ENCODE measurements at places on chromosomes 12 and 14.

- DNase-seq = no peak
Observed at GRCh38 chr12:22231836-22232235, 102.7 kb downstream of the ST8SIA1 start.

- DNase-seq = no peak
Observed at GRCh38 chr12:80041692-80042091, 57.6 kb upstream of the OTOGL start.

GRCh38 chr12:56510786-56511185, 10.8 kb upstream of the RBMS2 start:
- DNase-seq = no peak

DNA sequence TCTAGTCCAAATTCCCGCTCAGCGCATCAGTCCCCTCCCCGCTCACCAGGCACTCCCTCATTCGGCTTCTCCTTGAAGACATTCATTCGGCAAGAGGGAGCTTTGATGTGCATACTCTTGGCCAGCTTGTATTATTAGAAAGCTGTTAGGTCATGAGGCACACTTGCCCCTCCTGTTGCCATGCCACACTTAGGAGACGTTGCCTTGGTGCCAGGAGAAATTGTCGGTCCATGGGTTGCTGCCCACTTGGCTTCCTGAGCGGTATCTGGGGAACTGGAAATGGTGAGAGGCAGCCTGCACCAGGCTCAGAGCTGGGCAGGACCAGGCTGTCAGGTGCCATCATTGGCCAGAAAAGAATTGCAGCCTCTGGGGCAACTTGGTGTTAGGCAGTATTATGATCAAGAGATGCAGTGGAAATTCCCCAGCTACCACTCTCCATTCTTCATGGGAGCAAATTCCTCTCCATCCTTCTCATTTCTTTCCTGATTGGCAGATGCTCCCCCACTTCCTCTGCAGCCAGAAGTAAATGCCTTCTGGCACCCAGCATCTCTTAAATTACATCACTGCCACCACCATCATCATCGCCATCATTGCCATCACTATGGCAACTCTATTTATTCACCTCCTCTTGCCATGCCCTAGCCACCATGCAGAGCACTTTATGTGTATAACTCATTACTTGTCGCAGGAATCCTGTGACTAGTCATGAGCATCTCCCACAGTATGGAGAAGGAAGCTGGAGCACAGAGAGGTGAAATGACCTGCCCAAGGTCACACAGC, 12.4 kb downstream of the CABP1 start:
- no peak for DNase-seq

DNA sequence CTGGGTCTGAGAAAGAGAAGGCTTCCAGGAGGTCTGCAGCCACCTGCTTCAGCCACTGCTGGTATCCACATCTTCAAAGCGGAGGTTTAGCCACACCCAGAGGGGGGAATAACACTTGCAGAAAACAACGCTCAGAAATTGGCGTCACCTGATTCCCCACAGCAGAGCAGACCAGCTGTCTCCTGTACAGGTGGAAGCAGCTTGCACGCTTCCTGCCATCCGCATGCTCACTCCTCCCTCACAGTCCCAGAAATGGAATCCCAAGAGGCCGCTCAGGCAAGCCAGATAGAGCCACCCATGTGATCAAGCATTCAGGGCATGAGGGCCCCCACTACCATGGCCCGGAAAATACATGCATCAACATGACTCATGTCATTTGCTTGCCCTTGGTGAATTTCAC, 112.2 kb upstream of the DIO3 start:
- no peak for DNase-seq

- DNase-seq = peak; percentile 10
Observed at GRCh38 chr12:131096681-131097181, 143.0 kb downstream of the ADGRD1 start.

DNA sequence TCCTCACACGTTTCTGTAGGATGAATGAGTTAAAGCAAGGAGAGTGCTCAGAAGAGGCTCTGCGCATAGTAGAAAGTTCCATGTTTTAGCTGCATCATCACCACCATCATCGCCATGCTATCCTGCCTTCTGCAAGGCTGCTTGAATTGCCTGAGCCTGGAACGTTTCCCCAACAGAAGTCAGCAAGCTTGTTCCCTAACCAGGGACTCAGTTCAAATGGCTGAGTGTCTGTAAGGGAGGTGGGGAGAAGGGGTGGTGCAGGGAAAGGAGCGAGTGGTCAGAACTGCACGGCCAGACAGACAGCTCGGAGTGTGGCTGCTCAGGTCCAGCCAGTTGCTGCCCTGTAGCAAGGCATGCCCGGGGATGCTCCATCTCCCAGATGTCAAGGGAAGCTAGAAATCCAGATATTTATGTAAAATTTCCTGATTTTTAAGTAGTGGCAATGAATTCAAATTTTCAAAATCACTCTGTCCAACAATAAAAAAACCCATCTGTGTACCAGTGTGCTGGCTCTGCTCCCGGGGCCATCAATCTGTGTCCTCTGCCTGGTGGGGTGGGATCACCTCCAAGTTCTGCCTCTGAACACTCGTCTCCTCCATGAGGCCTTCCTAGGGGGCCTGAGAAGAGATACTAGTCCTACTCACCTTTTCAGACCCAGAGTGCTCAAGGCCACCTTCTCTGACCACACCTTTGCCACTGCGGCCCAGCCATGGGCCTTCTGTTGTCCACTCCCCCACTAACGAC, 162.7 kb downstream of the FOXN3 start:
- DNase-seq = no peak

- DNase-seq = no peak
Observed at GRCh38 chr12:49684310-49684854, 22.8 kb downstream of the FMNL3 start.

- DNase-seq = no peak
Observed at GRCh38 chr12:40647651-40648050, 44.6 kb upstream of the CNTN1 start.

DNA sequence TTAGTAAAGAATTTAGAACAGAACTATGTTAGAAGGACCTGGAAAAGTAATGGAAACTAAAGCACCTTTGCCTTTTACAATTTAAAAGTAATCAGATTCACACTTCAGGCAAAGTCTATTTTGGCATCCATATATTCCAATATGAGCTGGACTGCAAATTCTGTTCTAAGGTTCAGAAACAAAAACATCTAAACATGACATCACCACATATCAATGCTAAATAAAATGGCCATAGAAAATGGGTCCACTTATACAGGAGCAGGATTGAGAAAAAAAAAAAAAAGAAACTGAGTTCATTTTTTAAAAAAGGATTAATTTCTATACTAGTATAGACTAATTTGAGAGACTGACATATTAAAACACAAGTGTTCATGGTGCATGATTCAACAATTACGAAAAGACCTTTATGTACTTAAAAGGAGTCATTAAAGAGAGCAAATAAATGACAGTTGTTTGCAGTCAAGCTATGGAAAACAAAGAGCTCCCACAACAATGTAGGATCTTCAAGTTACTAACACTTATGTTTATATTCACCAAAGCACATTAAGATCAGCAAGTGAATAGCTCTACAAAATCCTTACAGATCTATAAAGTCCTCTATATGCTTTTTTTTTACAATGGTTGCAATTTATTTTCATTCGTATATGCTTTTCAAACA, 45.7 kb downstream of the DICER1 start:
- no peak for DNase-seq

DNA sequence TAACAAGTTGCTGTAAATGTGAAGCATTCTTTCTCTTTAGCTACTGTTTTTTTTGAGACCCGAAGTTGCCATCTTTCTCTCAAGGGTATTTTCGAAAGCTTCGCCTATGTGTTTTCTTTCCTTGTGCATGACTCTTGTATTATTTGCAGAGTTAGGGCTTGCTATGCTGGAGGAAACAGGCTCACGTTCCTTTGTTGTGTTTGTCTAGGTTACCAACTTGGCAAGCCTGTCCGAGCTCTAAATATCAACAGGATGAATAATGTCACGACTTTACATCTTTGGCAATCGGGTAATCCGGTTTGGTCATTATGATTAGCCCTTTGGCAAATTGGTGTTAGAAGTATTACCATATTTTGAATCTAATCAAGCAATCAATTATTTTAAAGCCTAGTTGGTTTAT, 15.9 kb upstream of the ATP6V0A2 start:
- no peak for DNase-seq

GRCh38 chr12:96590970-96591369, 101.6 kb downstream of the CFAP54 start:
- DNase-seq = no peak

- no peak for DNase-seq
Observed at GRCh38 chr14:99624971-99625370, 20.0 kb upstream of the HHIPL1 start.

DNA sequence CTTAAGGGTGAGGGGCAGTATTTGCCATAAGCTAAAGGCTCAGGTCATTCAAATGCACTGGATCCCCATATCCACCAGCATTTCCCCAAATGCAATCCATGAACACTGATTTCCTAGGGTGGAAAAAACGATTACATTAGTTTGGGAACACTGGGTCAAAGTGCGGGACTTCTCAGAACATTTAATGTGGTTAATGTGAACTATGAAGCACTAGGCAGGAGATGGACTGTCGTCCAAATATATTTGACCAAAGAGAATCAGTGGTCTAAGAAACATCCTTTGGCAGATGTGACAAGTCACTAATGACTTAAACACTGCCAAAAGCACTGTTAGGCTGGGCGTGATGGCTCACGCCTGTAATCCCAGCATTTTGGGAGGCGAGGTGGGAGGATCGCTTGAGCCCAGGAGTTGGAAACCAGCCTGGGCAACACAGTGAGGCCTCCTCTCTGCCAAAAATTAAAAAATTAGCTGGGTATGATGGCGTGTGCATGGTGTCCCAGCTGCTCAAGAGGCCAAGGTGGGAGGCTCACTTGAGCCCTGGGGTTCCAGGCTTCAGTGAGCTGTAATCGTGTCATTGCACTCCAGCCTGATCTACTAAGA, 205.4 kb downstream of the CALM1 start:
- DNase-seq = no peak

DNA sequence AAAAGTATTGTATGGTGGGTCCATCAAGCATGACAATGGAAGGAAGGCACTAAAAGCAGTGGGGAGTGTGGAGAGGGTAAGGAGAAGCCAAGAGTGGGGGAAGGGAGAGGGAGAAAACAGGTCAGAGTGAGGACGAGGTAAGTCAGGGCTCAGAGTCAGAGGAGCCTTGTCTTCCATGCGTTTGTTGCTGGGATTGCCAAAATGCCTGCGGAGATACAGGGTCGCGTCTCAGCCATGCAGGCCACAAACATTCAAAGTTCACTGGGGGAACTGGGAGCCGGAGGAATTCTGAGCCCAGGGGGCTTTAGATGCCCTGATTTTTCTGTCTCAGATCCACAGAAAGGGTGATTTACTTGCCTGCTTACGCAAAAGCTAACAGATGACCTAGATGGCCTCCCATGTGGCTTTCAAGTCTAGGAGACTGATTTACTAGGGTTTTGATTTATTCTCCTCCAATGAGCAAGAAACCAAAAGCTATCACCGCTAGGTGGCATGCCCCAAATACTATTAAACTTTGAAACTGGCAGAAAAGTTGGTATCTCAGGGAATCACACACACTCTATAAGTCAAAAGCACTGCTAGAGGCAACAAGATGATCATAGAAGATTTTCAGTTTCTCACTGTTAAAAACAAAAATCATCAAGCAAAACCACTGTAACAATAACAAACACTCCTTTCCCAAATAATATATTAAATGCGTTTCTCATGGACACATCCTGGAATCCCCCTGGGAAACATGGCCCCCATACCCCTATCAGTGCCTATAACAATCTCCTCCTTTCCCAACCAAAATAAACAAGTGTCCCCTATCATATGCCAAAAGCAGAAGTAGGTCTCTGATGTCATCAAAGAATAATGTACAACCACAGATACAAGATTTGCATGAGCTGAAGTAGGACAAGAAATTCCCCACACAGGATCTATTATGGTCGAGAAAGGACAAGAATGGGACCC, 26.6 kb upstream of the MDM1 start:
- peak; percentile 44 for DNase-seq

- no peak for DNase-seq
Observed at GRCh38 chr12:24979976-24980730, 31.3 kb upstream of the BCAT1 start.

DNA sequence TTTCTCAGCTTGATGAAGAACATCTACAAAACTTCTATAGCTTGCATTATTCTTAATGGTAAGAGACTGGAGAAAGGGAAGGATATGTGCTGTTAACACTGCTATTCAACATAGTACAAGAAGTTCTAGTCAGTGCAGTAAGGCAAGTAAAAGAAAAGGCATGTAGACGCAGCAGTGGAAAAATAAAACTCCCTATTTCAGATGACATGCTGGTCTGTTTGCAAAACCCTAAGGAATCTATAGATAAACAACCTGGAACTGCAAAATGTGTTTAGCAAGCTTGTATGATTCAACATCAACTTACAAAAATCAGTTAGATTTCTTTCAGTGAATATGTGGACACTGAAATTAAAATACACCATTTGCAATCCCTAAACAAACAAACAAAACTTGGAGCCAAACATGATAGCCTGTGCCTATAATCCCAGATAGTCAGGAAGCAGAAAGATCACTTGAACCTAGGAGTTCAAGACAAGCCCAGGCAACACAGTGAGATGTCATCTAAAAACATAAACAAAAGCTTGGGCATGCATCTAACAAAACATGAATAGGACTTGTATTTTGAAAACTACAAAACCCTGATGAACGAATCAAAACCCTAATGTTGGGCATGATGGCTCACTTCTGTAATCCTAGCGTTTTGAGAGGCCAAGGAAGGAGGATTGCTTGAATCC, 293.6 kb upstream of the RGS6 start:
- DNase-seq = no peak

GRCh38 chr12:130419116-130419515, 81.4 kb downstream of the PIWIL1 start:
- DNase-seq = no peak

- no peak for DNase-seq
Observed at GRCh38 chr12:779745-780734, 27.7 kb downstream of the WNK1 start.

DNA sequence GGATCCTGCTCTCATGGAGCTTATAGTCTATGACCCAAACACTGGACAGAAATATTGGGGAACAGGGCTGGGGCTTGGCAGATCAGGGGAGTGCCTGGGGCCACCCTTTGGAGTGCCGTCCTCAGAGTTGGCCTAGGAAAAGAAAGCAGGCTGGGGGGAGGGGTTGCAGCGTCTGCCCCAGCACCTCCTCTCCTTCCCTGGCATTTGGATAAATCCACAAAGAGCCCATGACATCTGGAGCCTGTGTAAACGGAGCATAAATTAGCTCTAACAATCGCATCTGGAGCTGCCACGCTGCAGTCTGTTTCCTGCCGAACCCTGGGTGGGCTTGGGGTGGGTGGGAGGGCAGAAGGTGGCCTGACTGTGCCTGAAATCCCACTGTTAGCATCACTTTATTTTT, 63.8 kb downstream of the MVK start:
- DNase-seq = no peak

- DNase-seq = no peak
Observed at GRCh38 chr12:50129290-50129689, 17.3 kb downstream of the COX14 start.

DNA sequence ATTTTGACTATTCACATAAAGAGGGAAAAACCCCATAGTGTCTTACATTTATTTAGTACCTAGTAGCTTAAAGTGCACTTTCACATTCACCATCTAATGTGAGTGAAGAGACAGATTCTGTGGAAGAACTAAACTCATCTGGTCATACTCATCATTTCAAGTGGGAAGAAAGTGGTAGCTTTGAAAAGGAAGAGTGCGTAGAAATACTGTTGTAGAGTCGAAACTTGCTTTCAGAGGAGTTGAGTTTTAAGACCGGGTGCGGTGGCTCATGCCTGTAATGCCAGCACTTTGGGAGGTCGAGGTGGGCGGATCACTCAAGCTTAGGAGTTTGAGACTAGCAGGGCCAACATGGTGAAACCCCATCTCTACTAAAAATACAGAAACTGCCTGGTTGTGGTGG, 222.2 kb downstream of the ERC1 start:
- no peak for DNase-seq

GRCh38 chr14:96086574-96087077, 47.5 kb downstream of the C14orf132 start:
- no peak for DNase-seq

Measured in ovary (tissue), 10 donors.